ENCODE measurements at places on chromosomes 5 and 9. TPM values are rescaled to one million over a fixed set of nuclear protein-coding genes. Genes with fewer than 3 reads are reported as not detected.

The NEK6 gene
- 17.0 TPM for total RNA-seq

The CCDC180 gene
- total RNA-seq, result 0.13 TPM

The NSD1 gene
- total RNA-seq, result 21.9 TPM

The WNK2 gene
- 28.6 TPM for total RNA-seq

The REEP2 gene
- total RNA-seq, result 0.03 TPM

GRCh38 chr5:157544623-157544989, 31.0 kb downstream of the ADAM19 start:
- no peak for DNase-seq

DNA sequence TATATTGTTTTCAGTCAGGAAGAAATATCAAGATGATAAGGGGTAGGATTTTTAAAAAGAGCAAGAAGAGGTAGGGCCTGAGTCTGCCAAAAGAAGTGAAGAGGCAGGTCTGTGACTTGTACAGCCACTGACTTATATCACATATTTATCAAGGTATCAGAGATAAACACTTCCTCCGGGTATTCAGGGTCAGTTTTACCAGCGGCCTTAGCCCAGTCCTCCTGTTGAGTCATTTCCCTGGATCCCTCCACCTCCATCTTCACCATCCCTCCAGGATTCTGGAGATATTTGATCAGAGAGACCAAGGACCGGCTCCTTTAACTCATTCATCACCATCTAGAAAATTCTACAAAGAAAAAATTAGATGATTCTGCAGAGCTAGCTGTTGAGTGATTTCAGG, 375.7 kb upstream of the TUSC1 start:
- no peak for DNase-seq

DNA sequence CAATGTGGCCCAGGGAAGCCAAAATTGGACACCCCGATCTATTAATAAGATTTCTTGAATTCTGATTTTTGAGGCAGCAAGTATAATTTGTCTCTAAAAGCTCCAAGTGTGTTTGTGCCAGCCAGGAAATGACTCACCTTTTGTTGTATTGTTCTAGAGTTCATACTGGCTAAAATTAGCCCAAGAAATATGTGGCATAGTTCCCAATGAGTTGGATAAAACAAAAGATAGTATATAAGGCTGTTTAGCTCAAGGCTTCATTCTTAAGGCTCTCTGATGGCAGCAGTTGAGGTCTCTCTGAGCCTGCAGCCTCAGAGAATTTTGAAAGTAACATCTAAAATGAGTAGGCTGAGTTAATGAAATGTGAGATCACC, 21.6 kb downstream of the HMGXB3 start:
- peak; percentile 74 for DNase-seq

GRCh38 chr5:27855491-27855890, 817.1 kb upstream of the CDH9 start:
- DNase-seq, result peak; percentile 64

DNA sequence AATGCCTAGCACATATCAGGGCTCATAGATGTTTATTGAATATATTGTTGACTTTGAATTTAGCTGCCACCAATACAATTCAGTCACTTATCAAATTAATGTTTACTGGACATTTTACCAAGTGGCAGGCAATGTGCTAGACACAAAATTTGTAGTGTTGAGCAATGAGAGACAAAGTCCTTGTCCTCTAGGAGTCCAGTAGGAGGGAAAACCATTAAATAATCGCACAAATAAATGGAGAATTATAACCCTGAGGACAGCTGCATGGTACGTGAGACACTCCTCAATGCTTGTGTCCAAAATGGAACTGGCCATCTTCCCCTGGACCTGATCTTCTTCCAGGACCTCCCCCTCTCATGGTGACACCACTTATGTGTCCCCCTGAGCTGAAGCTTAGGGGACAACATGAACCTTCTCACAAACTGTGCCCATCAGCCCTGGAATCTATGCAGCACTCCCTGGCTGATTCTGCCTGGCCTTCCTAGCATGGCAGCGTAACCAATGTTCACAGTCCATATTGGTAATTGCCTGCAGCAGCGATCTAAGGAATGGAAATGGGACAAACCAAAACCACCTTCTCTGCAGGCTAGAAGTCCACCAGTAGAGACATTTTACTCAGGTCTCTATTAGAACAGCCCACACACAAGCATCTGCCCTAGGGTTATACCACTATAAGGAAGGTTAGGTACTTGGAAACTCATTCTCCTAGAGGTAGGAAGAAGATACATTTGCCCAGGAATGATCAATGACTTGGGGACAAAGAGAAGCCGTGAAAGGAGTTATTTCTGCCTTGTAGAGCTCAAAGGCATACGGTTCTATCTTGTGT, 75.5 kb downstream of the FGF1 start:
- DNase-seq, result no peak

DNA sequence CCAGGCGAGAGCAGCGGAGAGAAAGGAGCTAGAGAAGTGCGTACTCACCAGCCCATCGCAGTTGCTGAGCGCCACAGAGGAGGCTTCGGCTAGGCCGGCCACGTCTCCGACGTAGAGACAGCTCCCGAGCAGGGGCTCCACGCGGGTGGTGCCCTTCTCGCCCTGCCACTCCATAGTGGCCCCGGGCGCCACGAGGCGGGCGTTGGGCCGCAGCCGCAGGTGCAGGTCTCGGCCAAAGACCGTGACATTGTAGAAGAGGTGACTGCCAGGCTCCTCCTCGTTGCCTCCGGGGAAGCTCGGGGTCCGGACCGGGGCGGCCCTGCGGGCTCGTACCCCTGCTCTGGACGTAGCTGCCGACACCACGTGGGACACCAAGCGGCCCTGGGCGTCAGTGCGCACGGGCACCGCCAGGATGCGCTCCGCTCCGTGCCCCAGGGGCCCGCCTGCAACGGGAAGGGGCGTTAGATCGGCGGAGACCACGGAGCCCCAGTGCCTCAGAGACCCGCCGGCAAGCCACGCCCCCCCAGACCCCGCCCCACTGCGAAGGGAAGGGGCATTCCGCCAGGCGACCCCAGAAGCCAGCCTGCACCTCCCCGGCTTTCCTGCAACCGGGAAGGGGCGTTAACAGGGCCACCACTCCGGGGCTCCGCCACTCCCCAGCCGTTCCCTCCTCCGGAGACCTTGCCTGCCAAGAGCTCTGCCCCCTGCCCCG, 1.4 kb downstream of the ADAMTS2 start:
- DNase-seq, result no peak

DNA sequence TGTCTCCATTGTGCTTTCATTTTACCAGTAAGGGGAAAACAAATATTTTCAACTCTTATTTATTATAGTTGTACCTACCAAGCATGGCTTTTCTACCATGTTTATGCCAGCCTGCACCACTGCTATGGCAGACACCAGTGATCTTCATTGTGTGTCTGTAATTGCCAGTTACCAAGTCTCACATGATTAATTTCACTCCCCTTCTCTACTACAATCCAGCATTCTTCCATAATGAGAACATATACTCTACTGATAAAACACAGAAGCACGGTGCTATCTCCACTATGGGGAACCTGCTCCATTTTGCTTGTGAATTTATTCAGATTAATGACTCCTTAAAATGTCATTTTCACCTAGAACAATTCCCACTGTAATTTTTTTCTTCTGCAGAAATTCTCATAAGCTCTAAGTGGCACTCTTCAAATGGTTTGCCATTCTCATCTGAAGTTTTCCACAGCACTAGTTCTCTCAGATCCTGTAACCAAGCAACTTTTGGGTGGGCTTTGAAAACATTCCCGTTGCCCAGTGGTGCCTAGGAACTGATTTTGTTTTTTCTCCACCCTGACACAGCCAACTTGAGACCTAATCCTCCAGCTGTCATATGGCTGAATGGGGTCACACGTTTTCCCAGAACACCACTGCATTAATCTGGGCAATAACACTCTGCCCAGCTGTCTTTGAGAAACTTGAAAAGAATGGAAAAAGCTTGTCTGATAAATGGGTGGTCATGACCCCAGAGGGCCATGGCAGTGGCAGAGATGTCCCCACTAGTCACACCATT, 222.7 kb upstream of the RASEF start:
- no peak for DNase-seq

DNA sequence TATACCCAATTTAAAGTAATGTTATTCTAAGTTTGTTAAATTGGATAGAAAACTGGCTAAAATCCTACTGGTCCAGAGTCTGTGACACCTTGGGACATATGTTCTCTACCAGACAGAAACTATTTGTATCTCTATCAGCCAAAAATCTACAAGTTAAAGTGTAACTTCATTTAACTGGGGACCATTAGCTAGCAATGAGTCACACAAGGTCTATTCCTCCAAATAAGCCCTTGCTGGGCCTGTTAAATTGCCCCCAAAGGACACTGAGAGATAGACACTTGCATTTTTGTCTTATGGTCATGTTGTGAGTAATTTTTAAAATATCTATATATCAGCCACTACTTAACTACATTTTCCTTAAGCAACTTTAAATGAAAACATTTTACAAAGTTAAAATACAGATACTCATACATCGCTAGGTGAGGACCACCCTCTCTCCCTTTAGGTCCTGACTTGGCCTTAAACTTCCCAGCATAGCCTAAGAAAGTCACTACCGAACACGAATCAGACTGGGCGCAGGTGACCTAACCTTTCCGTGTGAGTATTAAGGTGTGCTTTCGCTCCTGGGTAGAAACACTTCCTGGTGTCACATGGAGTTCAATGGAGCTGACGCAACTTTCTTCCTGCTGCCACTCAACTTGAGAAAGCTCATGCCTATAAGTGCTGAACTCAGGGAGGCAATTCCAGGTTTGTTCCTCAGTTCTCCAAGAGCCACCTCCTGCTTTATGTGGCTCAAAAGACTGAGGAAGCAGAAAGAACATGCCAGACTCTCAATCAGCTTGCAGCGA, 249.1 kb downstream of the DIRAS2 start:
- peak; percentile 83 for DNase-seq

DNA sequence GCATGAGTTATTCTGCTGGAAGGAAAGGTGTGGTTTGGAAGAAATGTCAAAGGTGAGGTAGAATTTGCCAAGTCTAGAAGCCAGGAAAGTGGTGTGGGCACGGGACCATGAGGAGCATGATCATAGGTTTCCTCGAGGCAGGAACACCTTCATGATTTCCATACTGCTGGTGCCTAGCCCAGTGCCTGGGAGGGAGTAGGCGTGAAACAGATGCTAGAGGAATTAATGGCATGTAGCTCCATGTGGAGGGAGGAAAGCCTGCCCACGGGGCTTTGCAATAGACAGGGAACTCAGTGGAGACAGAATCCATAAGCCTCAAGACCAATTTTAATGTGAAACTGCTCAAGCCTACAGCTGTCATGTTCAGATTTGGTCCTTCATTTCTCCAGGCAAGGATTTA, 35.1 kb downstream of the TTLL11 start:
- DNase-seq, result no peak

DNA sequence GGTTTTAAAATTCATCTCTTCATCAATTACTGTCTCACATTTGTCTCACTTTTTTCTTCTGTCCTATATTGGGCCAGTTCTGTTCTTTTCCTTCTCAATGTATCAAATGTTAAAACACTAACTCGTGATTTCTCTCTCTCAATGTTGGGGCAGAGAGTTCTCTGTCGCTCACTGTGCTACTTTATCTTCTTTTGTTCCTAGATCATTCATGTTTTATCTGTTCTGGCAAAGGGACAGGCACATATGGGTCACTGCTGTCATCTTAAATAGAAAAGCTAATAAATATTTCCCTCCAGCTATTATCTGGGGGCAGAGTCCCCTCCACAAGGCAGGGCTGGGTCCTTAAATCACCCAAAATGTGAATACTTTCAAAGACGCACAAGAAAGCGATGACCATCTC, 214.0 kb downstream of the PTTG1 start:
- no peak for DNase-seq

GRCh38 chr9:34430843-34431437, 27.4 kb downstream of the FAM219A start:
- DNase-seq, result peak; percentile 55

- no peak for DNase-seq
Observed at GRCh38 chr5:167664222-167664804, 627.1 kb upstream of the WWC1 start.

GRCh38 chr5:143843461-143843860, 31.5 kb downstream of the HMHB1 start:
- no peak for DNase-seq

DNA sequence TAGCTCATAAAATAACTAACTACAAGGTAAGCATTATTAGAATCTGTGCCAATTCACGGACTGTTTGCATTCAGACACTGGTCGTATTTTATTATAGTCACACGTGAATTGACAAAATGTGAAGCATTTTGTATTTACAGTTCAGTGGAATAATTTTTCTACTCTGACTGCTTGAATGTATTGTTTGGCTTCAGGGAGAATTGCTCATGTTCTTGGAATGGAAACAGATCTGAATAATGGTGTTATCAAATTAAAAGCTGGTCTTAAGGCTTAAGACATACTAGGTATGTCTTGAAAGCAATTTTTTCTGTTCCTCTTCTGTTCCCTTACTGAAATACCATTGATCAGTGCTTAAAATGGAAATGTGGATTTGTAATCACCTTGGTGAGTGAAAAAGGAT, 543.7 kb upstream of the TLE4 start:
- no peak for DNase-seq

GRCh38 chr5:108472237-108472636, 90.3 kb upstream of the FBXL17 start:
- DNase-seq, result no peak

DNA sequence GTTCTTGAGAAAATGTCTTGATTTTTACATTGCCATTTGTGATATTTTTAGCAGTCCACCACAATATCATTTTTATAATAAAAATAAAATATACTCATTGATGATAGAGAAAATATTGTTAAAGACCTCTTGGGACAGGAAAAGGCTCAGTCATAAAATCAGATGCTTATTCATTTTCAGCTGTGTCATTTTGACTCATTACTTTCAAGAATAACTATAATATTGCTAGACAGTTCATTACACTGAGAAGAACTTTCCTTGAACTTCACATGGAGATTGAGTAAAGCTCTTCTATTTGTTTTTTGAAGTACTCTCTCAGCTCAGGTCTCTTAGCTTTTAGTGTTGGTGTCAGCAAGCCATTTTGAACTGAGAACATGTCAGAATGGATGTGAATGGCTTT, 8.5 kb upstream of the MEIKIN start:
- DNase-seq, result no peak

DNA sequence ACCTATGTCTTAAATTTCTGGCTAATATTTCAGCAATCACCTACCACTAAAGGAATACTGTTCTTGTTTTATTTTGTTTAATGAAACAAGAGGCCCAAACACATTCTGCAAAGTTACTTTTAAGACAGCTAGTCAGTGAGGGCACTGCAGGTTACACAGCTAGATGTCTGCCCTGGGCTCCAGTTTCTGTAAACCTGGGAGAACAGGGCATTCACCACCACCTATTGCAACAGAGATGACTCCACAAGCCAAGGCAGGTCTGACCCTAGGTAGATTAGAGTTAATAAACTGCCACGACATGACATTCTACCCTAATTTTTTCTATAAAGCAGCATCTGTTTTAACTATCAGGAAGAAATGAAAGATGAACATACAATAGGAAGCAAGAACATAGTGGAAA, 90.8 kb downstream of the SLF1 start:
- no peak for DNase-seq

DNA sequence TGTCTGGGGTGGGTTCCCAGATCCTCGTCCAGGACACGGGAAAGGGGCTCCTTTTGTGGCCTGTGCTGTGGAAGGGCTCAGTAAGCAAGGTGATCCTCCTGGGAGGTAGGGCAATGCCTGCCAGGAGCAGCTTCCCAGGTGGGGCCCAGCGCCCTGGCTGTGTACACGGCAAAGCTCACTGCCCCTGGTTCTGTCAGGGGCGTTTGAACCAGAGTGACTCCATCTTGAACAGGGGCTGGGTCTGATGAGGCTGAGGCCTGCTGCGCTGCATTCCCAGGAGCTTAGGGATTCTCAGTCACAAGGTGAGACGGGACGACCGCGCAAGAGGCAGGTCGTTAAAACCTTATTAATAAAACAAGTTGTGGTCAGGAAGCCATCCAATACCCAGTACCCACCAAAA, 19.9 kb upstream of the SLC12A7 start:
- DNase-seq, result no peak
